Activated T-cell treated with anti-CD3 and anti-CD28 coated beads, Interleukin-2, amount 50 U/mL, for 72 hours (primary cell): ENCODE measurements at places on chromosomes 1 and 21.

GRCh38 chr1:66438501-66438900, 95.5 kb upstream of the SGIP1 start:
- peak; percentile 12 for DNase-seq

- no peak for DNase-seq
Observed at GRCh38 chr1:182652933-182653332, 31.5 kb downstream of the RGS8 start.

- no peak for DNase-seq
Observed at GRCh38 chr1:3431686-3432085, 22.8 kb upstream of the ARHGEF16 start.

GRCh38 chr1:33099290-33100118, 18.6 kb downstream of the AZIN2 start:
- peak; percentile 82 for DNase-seq

- DNase-seq: no peak
Observed at GRCh38 chr1:218739426-218739825, 394.3 kb downstream of the TGFB2 start.
